HT1080 (cell line): ENCODE measurements at places on chromosomes 11 and 22.
A peak's percentile ranks its signal among the peaks of the same experiment; 100 is the strongest.

DNA sequence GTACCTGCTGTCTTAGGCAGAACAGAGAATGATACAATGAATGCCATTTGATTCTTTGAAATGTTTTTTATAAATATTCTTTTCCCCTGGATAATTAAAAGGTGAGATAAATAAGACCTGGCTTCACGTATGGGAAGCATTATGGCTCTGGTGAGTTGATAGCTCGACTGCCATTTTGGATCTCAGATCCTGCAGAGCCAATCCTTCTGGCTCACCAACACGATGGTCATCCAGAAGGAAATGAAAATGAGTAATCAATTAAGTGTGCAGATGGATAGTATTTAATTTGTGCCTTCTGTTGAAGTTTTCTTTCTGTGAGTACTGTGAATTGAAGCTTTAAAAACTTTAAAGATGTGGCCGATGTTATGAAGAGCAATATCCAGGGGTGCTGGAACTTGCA lies 2.7 kb downstream of the TNRC6B start:
- no peak for DNase-seq

- DNase-seq = no peak
Measured at GRCh38 chr11:62017878-62018655, 50.6 kb upstream of the FTH1 start.

DNA sequence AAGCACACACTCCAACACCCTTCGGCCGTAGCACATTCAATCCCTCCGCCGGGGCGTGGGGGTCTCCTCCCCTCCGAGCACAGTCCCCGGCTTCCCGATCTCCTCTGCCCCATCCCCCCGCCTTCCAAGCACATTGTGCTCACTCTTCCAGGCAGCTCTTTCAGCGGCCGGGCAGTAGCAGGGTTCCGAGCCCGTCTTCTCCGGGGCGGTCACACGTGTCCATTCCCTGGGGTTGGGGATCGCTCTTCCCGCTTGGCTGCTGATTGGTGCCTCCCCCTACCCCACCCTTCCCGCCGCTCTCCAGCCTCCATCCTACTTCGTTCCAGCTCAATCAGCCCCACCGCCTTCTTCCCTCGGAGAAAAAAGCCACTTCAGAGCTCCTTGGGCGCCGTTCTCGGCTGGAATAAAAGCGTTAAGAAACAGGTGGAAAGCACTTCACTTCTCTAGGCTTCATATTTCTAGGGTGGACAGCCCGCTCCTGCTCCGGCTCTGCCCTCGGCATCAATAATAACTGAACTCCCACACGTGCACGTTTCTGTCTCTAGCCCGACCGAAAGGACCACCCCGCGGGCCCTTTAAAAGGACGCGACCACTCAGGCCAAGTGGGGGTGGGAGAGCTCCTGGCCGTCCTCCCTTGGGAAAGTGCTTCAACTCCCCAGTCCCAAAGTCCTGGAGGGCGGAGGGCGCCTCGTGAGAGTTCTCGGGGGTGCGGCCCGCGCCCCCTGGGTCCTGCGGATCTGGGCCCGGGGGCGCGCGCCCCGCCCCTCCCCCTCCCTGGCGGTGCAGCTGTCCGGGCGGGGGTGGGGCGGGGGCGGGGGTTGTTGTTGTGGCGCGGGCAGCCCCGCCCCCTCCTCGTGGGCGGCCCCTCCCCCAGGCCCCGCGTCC lies 464 bp upstream of the CECR2 start:
- no peak for DNase-seq

- DNase-seq = no peak
Measured at GRCh38 chr11:102279641-102280170, 37.6 kb upstream of the BIRC3 start.

- peak; percentile 28 for DNase-seq
Measured at GRCh38 chr11:132347156-132348090, 977.0 kb downstream of the NTM start.

DNA sequence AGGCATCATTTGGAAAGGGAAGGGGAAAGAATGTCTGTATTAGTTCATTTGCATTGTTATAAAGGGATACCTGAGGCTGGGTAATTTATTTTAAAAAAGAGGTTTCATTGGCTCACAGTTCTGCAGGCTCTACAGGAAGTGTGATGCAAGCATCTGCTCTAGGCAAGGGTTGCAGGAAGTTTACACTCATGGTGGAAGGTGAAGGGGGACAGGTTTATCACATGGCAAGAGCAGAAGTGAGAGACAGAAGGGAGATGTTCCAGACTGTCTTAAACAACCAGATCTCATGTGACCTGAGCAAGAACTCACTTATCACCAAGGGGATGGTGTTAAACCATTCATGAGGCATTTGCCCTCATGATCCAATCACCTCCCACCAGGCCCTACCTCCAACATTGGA lies 90.6 kb downstream of the CCDC83 start:
- DNase-seq = no peak

DNA sequence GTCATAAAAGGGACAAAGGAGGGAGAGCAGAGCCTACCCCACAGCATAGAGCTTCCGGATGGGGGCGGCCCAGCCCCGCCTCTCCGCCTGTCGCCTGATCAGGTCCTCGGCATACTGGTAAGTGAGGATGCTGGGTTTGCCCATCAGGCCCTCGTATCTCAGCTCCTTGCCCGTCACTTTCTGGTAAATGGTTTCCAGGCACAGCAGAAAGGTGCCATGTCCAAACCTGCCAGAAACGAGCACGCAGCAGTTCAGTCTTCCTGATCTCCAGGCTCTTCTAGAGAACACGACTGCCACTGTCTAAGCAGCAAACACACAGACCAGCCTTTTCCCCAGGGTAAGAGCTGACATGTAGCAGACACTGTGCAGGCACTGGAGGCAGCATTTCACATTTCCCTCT lies 17.4 kb upstream of the TMEM121B start:
- DNase-seq = no peak

DNA sequence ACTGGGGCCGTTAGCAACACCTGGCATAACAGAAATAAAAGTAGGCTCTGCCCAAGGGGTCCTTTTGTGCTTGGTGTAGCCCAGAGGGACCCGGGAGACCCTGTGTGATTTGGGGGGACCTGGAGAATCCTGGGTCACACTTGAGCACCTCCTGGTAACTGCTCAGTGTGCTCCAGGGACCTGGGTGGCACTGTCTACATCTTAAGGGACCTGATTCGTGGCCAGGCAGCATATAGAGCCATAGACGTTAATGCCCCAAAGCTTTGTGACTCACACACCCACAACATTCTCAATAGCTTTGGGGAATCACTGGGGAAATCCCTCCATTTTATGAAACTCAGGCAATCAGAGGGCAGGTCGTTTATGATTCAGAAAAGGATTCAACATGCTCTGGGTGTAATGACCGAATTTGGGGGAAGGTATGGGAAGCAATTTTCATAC lies 3.6 kb upstream of the IGF2 start:
- no peak for DNase-seq

- DNase-seq = no peak
Measured at GRCh38 chr11:36692704-36693103, 94.7 kb upstream of the RAG2 start.

DNA sequence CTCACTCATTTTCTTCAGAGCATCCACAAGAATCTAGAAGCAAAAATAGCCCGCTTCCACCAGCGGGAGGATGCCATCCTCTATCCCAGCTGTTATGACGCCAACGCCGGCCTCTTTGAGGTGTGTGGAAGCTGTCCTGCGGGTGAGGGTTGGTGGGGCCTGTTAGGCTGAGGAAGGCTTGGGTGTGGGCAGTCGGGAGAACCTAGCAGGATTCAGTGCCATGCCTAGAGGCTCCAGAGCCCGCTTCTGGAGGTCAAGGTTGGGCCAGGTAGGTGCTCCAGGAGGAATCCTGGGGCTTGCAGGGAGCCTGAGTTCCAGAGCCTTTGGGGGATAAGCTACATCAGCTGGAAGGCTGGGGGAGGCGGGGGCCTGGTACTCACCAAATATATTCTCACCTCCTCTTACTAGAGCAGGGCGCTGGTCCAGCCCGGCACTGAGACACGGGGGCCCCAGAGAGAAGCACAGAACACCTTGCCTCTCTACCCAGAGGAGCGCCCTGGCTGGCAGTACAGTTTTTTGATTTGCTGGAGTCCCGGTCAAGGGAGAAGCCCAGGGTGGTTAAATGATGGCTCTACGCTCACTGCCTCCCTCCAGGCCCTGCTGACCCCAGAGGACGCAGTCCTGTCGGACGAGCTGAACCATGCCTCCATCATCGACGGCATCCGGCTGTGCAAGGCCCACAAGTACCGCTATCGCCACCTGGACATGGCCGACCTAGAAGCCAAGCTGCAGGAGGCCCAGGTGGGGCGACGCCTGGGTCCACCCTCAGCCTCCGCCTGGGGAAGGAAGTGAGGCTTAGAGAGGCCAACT lies 5.3 kb downstream of the GCAT start:
- no peak for DNase-seq

DNA sequence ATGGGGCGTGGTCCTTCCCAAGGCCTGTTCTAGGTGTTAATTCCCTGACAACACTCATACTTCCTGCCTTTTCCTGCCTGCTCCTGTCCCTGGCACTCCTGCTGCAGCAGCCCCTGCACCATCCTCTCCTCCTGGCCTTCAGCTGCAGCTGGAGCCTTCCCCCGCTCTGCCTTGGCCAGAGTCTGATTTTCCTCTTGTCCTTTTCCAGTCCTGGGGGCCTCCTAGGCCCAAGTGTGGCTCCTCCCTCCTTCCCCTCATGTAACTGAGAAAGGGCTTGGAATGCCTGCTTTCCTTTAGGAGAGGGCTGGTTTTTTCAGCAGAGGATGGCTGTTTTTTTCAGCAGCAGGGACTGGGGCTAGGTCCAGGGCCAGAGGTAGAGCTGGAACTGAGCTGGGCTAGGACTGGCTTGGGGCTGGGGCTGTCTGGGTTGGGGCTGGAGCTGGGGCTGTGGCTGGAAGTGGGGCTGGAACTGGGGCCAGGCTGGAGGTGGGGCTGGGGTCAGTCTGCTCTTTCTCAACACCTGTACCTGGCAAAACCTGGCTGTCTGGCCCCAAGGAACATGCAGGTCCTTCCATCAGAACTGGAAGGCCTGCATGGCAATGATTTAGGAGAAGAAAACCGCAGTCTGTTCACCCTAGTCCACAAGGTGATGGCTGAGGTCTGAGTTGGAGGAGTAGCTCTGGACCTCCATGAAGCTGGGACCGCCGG lies 23.6 kb downstream of the ZC3H7B start:
- no peak for DNase-seq

DNA sequence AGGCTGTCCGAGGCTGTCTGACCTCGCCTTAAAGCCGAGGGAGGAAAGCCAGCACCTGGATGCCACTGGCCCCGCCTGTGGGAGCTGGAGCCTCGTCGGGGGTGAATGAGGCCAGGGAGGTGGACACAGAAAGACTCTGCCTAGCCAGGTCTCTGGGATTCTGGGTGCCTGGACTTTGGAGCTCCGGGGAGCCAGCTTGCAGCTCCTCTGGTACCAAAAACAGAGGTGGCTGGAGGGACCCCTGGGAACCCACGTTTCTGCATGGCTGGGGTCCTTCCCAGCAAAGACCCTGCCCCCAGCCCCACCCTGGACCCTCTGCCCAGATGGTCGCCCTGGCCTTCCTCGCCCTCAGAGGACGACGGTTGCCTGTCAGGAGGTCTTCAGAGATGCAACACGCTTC lies 239.7 kb downstream of the BRD1 start:
- no peak for DNase-seq

GRCh38 chr22:32040324-32040904 lies 2.6 kb upstream of the SLC5A1 start:
- DNase-seq = no peak

- no peak for DNase-seq
Measured at GRCh38 chr11:108984523-108984922, 319.7 kb downstream of the DDX10 start.

DNA sequence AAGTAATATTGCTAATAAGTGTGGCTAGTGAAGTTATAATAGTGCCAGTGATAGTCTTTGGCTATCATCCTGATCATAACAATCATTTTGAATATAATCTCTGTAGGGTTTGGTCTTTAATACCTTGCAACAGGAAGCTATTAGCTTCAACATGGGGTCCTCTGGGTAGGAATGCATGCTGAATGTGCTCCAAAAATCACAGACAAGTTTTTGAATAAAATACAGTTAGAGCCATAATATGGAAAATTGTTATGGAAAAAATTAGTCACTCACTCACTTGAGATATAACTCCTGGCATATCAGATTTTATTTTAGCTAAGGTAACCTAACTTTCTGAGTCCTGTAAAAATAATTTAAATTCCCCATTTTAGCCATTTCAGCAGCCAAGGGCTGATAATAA lies 95.4 kb upstream of the MTMR2 start:
- DNase-seq = no peak

DNA sequence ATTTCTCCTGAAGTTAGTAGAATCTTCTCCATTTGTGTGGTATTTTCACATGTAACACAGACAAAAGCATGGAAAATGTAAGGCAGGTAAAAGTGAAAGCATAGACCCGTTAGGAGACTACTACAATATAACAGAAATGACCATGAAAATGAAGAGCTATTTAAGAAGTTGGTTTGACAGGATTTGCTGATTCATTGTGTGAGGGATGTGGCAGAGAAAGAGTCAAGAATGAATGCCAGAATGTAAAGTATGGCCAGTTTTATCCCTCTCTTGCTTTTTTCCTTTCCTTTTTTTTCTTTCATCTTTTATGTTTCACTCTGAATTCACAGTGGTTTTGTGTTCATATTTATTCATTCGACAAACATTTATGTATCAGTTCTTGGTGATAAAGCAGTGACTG lies 115.9 kb downstream of the ARFGAP2 start:
- DNase-seq = peak; percentile 33

DNA sequence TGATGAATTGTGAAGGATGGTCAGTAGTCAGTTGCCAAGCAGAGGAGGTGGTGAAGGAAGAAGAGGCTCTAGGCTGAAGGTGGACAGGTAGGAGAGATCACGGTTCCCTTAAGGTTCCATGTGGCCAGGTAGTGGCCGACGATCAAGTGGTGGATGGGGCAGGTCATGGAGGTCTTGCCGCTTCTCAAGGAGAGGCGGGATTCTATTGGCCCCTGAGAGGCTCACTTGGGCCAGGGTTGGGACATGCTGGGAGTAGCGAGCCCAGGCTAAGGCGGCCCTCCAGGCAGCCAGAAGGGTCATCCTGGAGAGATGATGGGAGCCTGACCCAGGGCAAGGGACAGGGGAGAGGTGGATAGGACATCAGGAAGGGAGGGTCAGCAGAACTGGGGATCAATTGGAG lies 20.9 kb upstream of the TMPRSS4 start:
- DNase-seq = no peak

DNA sequence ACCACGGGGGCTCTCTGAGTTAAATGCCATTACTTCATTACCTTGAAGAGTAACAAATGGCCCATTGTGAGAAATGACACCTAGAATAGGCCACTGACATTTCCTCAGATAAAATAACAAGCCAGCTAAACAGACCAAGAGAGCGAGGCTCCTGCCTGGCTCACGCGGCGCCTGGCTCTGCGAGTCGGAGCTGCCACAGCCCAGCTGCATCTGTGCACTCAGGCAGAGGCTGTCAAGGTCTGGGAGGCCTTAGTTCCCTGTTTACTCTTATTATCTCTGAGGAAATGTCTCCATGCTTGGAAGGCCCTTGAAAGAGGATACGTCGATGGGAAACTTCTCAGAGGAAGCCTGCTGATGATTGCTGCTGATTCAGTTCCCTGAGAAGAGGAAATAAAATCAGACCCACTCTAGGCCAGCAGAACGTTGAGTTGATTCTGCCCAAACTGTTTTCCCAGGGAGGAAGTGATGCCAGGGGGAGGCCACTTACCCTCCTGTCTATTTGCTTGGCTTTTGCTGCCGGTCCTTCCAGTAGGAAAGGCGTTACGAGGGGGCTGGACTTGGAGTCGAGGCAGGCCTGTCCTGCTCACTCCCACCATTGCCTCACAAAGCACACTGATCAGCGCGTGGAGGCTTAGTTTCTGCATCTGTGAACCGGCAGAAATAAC lies 208.8 kb downstream of the TBC1D22A start:
- DNase-seq = no peak

- no peak for DNase-seq
Measured at GRCh38 chr11:492427-493226, 14.4 kb downstream of the RNH1 start.

- DNase-seq = peak; percentile 83
Measured at GRCh38 chr11:96303064-96303463, 39.9 kb downstream of the MAML2 start.
